Activated CD4-positive, alpha-beta T cell treated with anti-CD3 and anti-CD28 coated beads, Interleukin-2, amount 10 ng/mL, durations not matched to agents 24 days and 14 days (primary cell): ENCODE measurements at places on chromosomes 7 and 10. TPM values are rescaled to one million over a fixed set of nuclear protein-coding genes. Genes with fewer than 3 reads are reported as not detected.

Gene DENND2A
- total RNA-seq, result not detected in 2 replicates

Gene AKR1D1
- total RNA-seq, result not detected in 2 replicates

Gene TMEM213
- total RNA-seq, result 0.09 TPM in 1 of 2 replicates, not detected in the other

Gene ZPBP
- total RNA-seq, result not detected in 2 replicates

Gene FRMPD2
- not detected in 2 replicates for total RNA-seq

Gene PTF1A
- not detected in 2 replicates for total RNA-seq

Gene BMPER
- total RNA-seq, result not detected in 2 replicates

Gene SUN1
- total RNA-seq, result 85.8 and 90.3 TPM in 2 replicates

Gene SCD
- 252 and 256 TPM in 2 replicates for total RNA-seq

Gene FAM25A
- total RNA-seq, result not detected in 2 replicates

Gene GLI3
- total RNA-seq, result not detected in 2 replicates

Gene CLDN4
- total RNA-seq, result not detected in 2 replicates

Gene LIPK
- total RNA-seq, result not detected in 2 replicates

Gene MET
- total RNA-seq, result 2.2 and 2.3 TPM in 2 replicates

Gene ZNF107
- 13.0 and 13.3 TPM in 2 replicates for total RNA-seq

Gene ENO4
- not detected in 2 replicates for total RNA-seq

Gene PNLIP
- not detected in 2 replicates for total RNA-seq

Gene FEZF1
- total RNA-seq, result not detected in 2 replicates

Gene CNPY1
- not detected in 2 replicates for total RNA-seq

Gene OR13A1
- total RNA-seq, result not detected in 2 replicates

Gene AOC1
- not detected in 2 replicates for total RNA-seq

Gene GDF2
- total RNA-seq, result not detected in 2 replicates

Gene MGAM2
- total RNA-seq, result not detected in 2 replicates

Gene CCDC146
- total RNA-seq, result 1.5 and 2.3 TPM in 2 replicates

Gene C10orf95
- 0.33 and 0.52 TPM in 2 replicates for total RNA-seq

Gene CYP17A1
- total RNA-seq, result not detected in 2 replicates

Gene GIMAP2
- 28.2 TPM in 2 replicates for total RNA-seq

Gene MYO1G
- 283 and 290 TPM in 2 replicates for total RNA-seq

Gene ERVW-1
- not detected in 2 replicates for total RNA-seq

Gene ABCB1
- total RNA-seq, result 1.4 and 2.2 TPM in 2 replicates

Gene SPDYE5
- 0.14 TPM in 1 of 2 replicates, not detected in the other for total RNA-seq

Gene CPA2
- total RNA-seq, result 0.14 TPM in 2 replicates

Gene PAX4
- total RNA-seq, result not detected in 2 replicates

Gene ZNF804B
- total RNA-seq, result not detected in 2 replicates

Gene EMX2
- not detected in 2 replicates for total RNA-seq

Gene TACR2
- total RNA-seq, result not detected in 2 replicates

Gene PLEKHS1
- not detected in 2 replicates for total RNA-seq

Gene PBLD
- 0.88 and 1.6 TPM in 2 replicates for total RNA-seq

Gene OR2A42
- not detected in 2 replicates for total RNA-seq

Gene RPEL1
- total RNA-seq, result not detected in 2 replicates

Gene CCDC3
- 0.07 and 0.09 TPM in 2 replicates for total RNA-seq
